ENCODE measurements at places on chromosomes 7 and 10.
A peak's percentile ranks its signal among the peaks of the same experiment; 100 is the strongest.

DNA sequence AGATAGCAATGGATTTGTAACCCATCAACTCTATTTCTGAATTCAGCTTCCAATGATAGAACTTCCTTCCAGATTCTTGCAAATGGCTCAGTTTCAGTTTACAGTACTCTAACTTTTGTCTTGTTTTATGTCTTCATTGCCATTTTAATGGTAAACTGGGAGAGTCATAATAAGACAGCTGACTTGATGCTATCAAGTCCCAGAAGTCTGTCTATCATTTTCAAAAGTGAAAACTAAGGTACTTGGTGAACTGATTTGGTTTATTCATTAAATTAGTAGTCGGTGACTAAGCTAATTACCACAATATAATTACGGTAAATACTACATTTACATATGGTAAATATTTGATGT lies 25.0 kb downstream of the RTKN2 start:
- DNase-seq, result no peak

DNA sequence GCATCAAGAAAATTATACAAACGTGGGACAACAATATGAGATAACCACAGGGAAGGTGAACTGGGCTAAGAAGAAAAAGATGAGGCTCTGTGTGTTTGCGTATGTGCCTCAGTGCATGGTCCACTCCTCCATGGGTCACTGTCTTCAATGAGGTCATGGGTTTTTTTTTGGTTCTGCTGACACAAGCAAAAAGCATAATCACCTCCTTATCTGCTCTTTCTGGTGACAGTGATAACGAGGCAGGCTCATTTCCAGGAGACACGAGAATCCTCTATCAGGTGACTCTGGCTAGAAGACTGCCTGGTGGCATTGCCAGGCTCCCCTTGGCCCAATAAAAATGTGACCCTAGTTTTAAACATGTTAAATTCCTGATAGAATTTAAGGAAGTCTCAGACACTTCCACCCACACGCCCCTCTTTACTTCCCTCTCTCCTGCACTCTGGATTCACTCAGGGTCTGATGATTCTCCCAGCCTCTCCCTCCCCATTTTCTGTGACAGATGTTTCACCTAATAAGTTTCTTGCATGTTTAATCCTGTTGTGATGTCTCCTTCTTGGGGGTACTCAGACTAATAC lies 35.3 kb upstream of the CDCA7L start:
- no peak for DNase-seq

DNA sequence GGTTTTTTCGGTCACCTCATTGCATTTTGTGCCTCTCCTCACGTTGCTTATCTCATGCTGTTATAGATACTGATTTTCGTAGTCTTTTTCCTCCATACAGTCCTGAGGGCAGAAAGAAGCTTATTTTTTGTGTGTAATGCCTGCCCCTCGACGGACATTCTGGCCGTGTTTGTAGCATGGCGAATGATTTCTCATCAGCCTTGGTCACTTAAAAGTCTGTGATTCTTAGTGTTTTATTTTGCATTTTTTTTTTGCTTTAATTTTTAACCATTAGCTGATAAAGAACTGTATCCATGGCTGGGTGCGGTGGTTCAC lies 469 bp upstream of the NOC3L start:
- no peak for DNase-seq

- DNase-seq, result no peak
Observed at GRCh38 chr10:132396494-132397035, 435 bp upstream of the PWWP2B start.

DNA sequence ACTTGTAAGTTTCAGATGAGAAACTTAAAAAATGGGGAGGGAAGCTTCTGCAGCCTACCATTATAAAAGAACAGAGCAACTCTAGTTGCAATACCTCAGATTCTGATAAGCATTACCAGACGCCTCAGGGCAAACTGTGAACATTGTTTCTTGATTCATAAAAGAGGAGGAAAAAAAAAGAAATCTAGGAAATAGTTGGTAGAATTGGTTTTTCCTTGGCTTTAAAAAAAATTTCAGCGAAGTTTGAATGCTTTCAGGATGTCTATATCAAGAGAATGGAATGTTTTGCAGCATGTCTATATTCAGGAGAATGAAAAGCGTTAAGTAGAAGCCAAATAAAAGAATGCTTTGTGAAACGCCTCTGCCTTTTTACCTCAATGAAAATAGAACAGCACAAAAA lies 17.5 kb upstream of the ANLN start:
- DNase-seq, result no peak

DNA sequence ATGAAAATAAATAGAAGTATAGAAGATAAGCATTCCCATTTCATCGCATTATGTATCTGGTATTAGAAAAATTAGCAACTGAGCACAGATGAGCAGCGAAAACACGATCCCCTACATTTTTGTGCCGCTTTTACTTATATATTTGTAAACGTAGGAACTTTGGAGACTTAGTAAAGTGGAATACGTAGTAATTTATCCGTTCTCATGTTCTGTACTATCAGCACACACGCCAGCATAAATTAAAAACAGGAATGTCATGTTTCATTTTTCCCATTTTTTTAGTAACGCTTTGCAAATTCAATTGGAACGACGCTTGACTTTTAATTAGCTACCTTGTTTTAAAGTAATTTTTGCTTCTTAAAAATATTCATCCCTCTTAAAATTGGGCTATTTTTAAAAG lies 2.4 kb downstream of the ZNRF2 start:
- DNase-seq, result no peak

GRCh38 chr10:70348228-70348850 lies 34.1 kb downstream of the LRRC20 start:
- no peak for DNase-seq

DNA sequence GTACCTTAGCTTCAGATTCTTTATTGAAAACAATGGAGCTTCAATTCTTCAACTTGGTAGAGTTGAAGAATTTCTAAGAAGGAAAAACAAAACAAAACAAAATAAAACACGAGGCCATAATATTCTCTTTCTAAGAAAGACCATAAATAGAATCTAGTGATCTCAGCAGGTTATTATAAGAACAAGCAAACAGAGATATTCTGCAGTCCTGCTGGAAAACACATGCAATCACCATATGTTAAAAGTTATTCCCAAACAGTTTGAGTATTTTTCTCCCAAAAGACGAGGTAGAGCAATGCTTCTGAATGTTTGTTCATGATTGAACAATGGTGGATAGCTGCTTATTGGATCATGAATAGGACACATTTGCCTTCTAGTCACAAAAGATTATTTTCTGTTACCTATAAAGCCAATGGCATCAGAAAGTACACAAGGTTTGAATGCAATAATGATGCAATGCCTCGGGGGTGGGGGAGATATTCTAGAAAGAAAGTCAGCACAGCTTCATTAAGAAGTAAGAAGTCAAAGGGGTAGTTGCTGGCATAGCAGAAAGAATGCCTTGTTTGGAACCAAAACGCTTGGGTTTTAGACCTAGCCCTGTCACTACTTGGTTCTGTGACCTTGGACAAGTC lies 59.3 kb downstream of the CREB3L2 start:
- DNase-seq, result no peak

DNA sequence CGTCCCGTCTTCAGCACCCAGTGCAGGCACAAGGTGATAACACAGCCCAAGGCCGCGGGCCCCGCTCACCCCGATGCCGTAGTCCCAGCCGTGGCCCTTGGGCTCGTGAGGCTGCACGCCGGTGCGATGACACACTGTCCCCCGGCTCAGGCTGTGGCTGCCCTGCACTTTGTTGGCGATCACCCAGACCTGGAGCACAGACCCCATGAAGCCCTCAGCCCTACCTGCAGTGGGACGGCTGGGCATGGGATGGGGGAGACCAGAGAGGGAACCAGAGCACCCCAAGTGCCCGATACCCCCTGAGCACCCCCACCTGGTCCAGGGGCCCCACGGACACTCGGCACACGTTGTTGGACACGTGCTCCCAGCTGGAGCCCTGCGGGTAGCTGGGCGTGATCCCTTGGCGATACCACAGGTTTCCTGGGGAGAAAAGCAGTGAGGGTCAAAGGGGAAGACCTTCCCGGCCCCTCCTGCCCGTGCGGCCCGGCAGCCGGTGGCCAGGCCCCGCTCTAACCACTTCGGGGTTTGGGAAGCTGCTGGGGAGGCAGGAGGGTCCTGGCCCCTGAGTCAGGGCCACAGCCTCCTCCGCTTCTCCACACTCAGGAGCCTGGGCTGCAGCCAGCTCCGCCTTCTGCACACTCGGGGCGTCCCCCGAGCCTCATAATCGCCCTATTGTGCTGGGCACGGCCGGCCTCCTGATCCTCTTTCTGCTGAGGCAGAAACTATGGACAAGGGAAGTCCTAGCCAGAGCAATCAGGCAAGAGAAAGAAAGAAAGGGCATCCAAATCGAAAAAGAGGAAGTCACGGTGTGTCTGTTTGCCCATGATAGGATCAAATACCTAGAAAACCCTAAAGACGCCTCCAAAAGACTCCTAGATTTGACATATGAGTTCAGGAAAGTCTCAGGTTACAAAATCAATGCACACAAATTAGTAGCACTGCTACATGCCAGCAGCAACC lies 6.7 kb downstream of the BHLHA15 start:
- DNase-seq, result no peak

GRCh38 chr7:69232445-69233376 lies 365.6 kb upstream of the AUTS2 start:
- DNase-seq, result peak; percentile 26

GRCh38 chr10:23325132-23325531 lies 19.5 kb downstream of the C10orf67 start:
- DNase-seq, result no peak

- no peak for DNase-seq
Observed at GRCh38 chr7:40582539-40582938, 447.7 kb downstream of the SUGCT start.

- DNase-seq, result no peak
Observed at GRCh38 chr10:69057261-69057950, 30.5 kb upstream of the SRGN start.

GRCh38 chr7:71414490-71414889 lies 282.5 kb downstream of the GALNT17 start:
- no peak for DNase-seq

GRCh38 chr7:80781561-80781979 lies 137.3 kb downstream of the SEMA3C start:
- DNase-seq, result no peak

DNA sequence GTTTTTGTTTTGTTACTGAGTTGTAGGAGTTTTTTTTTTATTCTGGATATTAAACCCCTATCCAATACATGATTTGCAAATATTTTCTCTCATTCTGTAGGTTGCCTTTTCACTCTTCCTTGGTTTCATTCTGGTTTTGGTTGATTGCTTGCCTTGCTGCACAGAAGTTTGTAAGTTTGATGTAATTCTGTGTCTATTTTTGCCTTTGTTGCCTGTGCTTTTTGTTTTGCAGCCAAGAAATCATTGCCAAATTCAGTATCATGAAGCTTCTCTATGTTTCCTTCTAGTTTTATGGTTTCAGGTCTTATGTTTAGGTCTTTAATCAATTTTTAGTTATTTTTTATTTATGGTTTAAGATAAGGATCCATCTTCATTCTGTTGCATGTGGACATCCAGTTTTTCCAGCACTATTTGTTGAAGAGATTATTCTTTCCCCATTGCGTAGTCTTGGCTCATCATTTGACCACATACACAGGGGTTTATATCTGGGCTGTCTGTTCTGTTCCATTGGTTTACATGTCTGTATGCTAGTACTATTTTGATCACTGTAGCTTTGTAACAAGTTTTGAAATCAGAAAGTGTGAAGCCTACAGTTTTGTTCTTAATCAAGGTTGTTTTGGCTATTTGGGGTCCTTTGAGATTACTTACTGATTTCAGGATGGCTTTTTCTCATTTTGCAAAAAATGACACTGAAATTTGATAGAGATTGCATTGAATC lies 26.4 kb downstream of the BMPR1A start:
- DNase-seq, result no peak

GRCh38 chr10:114322344-114322743 lies 82.0 kb downstream of the AFAP1L2 start:
- no peak for DNase-seq

GRCh38 chr7:98827258-98827657 lies 42.6 kb downstream of the TMEM130 start:
- no peak for DNase-seq

- no peak for DNase-seq
Observed at GRCh38 chr7:92685136-92686042, 95.2 kb upstream of the FAM133B start.

DNA sequence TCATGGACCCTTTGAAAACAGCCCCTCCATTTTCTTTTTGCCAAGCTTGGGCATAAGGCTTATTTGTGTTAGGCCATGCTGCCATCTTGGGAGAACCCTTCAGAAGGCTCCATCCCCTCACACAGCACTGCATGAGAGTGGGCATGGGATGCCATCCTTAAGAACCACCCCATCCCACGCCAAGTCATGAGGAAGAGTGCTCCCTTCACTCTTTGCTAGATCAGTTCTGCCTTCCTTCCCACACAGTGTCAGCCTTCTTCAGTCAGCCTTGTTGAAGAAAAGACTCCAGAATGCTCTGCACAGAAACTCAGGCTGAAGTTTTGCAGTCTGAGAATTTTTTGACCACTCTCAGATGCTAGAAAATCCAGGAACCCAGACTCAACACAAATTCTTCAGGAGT lies 15.5 kb upstream of the CHN2 start:
- no peak for DNase-seq

- DNase-seq, result no peak
Observed at GRCh38 chr7:146865696-146866095, 749.1 kb downstream of the CNTNAP2 start.

- no peak for DNase-seq
Observed at GRCh38 chr10:5419466-5420094, 7.2 kb downstream of the NET1 start.

Measured in renal cortex interstitium (tissue), 15 donors.